ENCODE measurements at places on chromosomes 11 and 22.

- DNase-seq: peak; percentile 57
These were observed 2.5 kb upstream of the PAX6 start for GRCh38 chr11:31813391-31814175.

GRCh38 chr11:6992026-6992425 is 28.1 kb downstream of the ZNF214 start:
- no peak for DNase-seq

GRCh38 chr11:100821198-100821597 is 134.1 kb downstream of the ARHGAP42 start:
- DNase-seq: no peak

DNA sequence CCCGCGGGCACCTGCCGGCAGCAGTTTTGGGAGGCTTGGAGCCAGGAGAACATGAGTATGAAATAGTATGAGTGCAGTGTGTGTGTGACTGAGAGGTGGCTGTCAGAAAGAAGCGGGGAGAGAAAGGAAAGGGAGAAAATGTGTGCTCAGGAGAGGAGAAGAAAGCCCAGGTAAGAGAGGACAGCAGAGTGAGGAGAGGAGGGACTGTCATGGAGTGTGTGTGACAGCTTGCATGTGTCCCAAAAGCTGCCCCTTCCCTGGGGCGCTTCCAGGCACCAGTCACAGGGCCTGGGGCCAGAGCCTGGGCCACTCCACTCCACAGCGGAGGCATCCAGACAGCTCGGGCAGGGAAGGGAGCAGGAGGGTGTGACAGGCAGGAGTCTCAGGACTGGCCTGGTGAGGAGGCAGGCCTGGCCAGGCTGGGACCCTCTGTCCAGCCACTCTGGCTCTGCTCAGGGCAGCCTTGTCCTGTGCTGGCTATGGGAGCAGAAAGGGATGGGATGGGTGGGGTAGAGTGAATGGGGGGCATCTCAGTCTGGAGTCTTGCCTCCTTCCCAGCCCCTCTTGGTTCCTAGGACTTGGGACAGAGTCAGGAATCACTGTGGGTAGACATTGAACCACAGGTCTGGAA is 949 bp downstream of the MMP11 start:
- DNase-seq: no peak

- DNase-seq: no peak
These were observed 40.0 kb downstream of the AMBRA1 start for GRCh38 chr11:46553814-46554212.

DNA sequence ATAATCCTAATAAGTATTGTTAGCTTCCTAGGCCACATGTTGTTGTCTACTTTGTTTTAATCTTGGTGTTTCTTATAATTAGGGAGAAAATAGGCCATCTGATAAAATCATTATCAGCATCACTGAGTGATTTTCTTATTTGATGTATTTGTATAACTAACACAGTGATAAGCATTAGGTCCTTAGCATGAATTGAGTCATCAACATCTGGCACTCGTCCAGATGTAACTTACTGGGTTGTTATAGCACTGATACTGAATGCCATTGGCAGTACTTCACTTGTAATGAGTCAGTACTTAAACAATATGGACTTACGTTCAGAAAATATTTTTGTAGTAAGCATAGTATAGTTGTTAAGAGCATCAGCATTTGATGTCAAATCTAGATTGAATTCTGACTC is 16.2 kb downstream of the API5 start:
- no peak for DNase-seq

- DNase-seq: no peak
These were observed 544.4 kb downstream of the OPCML start for GRCh38 chr11:132987936-132988335.

GRCh38 chr11:69319255-69320106 is 25.5 kb downstream of the MYEOV start:
- DNase-seq: no peak

GRCh38 chr11:15800111-15800800 is 556.1 kb downstream of the SOX6 start:
- DNase-seq: no peak

DNA sequence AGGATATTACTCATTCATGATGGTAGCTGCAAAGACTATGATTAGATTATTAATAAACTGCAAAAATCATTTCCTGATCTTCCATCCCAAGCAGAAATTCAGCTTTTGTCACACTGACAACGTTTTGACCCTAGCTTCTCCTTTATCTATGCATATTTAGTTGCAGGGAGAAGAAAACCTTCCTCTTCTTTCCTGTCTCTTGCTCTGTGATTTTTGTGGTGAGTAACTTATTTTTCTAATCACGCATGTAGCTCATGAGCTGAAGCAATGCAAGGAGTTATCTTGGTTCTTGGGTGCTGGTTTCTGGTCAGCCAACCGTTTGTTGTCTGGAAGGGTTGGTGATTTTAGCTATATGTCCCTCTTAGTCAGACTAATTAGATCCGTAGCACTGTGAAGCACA is 56.4 kb downstream of the FDX1 start:
- DNase-seq: no peak

GRCh38 chr11:100719809-100720221 is 32.7 kb downstream of the ARHGAP42 start:
- peak; percentile 35 for DNase-seq

GRCh38 chr22:28034760-28035401 is 115.8 kb upstream of the PITPNB start:
- DNase-seq: peak; percentile 99

DNA sequence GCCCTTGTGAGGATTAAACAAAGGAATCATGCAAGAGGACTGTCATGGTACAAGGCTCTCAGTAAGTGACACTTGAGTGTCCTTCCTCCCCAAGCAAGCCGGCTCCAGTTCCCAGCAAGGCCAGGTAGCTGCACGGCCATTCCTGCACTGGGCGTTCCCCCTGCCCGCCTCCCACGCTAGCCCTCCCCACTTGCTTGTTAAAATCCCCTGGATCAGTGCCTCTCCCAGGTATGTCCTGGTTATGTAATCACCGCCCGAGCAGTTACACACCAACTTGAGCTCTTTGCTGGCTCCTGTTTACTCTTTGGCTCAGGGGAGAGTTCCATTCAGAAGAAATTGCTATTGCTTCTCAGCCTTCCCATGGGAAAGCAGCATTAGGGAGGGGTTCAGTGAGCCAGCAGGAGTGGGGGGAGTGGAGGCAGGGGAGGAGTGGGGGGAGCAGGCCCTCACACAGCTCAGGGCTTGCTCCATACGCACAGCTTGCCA is 19.4 kb upstream of the MYEOV start:
- no peak for DNase-seq

- no peak for DNase-seq
These were observed 48.9 kb upstream of the HORMAD2 start for GRCh38 chr22:30031328-30031727.

GRCh38 chr11:40062616-40063015 is 1396.8 kb downstream of the LRRC4C start:
- DNase-seq: no peak

GRCh38 chr11:86162239-86162638 is 82.3 kb upstream of the EED start:
- DNase-seq: no peak

GRCh38 chr11:30559004-30559403 is 27.1 kb downstream of the MPPED2 start:
- DNase-seq: no peak

DNA sequence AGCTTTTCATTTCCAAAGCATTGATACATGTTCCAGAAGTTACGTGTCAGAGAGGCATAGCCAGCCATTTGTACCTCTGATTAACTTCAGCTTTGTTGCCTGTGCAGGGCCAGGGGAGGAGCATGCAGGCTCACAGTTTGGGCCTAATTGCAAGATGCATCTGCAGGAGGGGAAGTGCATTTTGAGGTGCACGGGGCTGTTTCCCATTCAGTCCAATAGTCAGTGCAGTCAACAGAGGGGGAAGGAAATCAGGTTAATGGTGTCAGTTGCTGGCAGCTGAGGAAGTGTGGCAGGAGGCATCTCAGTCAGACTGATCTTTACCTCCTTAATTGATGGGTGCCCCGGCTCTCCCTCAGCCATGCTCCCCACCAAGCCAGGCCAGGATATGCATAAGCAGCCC is 39.3 kb downstream of the ABCC8 start:
- no peak for DNase-seq

GRCh38 chr11:107392611-107393010 is 65.0 kb downstream of the CWF19L2 start:
- DNase-seq: peak; percentile 11

DNA sequence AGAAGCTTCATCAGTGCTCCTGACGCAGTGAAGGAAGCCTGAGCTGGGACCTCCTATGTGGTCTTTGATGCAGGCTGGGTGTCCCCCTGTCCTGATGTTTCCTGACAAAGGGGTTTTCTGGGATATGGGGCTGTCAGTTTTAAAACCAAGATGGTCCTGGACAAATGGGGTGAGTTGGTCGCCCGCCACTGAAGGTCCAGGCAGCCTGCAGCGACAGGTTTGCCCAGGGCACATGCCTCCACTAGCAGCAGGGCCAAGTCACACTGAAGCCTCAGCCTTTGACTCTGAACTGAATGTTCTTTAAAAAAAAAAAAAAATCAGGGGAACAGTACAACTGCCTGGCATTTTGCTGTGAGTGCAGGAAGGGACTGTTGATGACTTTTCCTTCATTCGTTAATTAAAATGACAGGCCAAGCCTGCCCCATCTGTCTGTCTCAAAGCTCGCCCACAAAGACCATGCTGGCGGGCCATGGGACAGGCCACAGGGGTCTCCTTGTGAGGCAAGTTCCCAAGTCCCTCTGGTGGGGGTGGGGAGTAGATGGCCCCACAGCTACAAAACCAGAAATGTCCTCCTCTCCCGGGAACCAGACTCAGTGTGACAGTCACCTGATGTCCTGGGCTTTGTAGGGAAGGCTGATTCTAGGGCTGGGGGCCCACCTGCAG is 274.8 kb downstream of the CTTN start:
- DNase-seq: no peak

GRCh38 chr11:6405846-6406245 is 13.0 kb downstream of the APBB1 start:
- DNase-seq: peak; percentile 86

- DNase-seq: peak; percentile 74
These were observed 630.4 kb downstream of the METTL15 start for GRCh38 chr11:28738549-28738948.

DNA sequence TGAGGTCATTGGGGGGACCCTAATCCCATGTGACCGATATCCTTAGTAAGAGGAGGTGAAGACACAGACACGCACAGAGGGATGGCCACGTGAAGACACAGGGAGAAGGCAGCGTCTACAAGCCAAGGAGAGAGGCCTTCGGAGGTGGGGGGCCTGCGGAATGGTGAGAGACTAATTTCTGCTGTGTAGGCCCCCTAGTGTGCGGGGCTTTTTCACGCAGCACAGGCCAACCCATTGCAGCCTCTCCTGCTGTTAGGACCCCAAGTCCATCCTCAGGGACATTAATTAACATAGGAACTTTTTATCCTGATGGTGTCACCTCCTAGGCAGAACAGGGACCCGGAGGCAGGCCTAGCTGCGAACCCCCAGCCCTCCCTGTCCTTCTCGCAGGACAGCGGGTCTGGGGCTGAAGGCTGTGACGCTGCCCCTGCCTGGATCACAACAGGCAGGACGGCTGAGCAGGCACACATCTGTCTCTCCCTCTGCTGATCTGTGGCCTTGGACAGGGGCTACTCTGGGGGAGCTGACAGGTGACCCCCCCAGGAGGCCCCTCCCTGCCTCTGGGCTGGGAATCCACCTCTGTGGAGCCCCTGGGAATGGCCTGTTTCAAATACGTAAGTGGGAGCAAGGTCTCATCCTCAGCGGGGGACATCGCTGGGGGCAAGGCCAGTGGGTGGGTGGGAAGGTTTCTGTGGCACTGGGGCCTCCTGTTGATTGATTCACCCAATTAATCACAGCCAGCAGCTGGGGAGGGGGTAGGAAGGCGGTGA is 7.9 kb downstream of the ASCL2 start:
- no peak for DNase-seq

- no peak for DNase-seq
These were observed 679 bp upstream of the SSH3 start for GRCh38 chr11:67302571-67303131.

DNA sequence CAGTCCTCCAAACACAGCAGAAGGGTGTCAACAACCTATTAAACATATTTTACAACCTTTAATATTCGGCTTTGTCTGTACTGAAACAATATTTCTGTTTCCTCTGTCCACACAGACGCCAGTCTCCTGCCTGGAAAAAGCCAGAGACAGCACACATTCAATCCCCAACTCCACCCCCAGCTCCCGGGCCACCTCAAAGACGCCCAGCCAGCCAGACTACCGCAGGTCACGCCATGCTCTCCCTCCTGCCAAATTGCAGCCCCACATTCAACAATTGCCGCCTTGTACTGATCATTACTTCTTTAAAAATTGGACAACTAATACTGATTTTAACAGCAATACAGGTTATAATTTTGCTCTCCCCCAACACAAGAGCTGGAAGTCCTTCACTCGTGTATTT is 1.2 kb downstream of the SERGEF start:
- no peak for DNase-seq

- DNase-seq: no peak
These were observed 11.3 kb downstream of the PRAME start for GRCh38 chr22:22547692-22548300.

DNA sequence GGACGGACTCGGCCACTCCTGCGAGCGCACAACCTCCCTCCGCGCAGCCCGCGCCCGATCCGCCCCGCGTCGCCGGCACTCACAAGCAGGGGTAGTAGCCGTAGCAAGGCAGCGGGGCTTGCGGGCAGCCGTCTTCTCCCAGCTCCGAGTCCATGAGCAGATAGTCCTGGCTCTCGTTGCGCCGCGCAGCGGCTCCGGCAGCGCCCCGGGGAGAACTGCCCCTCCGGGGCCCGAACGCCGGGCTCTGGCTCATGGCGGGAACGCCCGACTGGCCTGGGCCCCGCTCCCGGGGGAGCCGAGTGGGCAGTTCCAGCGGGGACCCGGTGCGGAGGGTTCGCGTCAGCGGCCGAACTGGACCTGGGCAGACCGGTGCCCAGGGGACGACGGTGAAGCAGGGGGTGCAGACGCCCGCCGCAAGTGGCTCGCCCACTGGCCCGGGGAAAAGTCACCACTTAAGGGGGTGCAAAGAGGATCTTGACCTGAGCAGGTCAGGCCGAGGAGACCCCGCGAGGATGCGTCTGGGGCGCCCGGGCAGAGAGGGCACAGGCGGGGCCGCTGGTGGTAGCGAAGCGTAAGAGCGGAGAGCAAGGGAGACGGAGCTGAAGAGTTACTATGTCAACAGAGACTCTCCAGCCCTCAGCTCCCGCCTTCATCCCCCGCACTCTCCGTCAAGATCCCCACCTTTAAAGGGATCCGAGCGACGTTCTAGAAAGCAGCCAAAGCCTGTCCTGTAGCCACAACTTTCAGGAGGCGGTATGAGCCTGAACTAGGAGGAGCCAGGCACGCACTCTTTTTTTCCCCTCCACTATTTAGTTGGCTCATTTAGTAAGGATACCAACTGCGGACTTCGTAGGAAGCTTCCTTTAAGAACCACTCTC is at the start of gene TRPC6:
Gene TRPC6, minus strand, starts transcription at position 757 of the 878 bp plus-strand sequence. Its CDS starts 504 bp downstream, at position 253.
- DNase-seq: no peak

DNA sequence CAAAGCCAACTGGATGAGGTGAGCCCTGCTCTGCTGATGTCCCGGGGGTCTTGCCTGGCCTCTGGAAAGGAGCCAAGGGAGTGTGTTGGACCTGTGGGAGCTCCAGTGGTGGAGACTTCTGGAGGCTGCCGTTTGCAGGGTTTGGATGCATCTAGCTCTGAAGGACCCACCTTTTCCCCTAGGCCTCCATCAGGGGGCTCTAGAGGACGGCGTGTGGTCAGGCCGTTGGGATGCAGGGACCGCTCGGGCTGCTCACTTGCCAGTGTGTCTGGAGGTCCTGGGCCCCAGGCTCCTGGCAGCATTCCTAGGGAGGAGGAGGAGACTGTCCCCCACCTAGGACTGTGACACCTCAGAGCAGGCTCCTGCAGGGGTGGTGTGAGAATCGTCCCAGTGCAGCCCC is 58.3 kb downstream of the PRDM11 start:
- no peak for DNase-seq

GRCh38 chr11:86676533-86677154 is 4.2 kb upstream of the ME3 start:
- no peak for DNase-seq

Measured in NCI-H524 (cell line).